Midbrain (tissue), 1 donor: ENCODE measurements at places on chromosomes 7 and 10.

GRCh38 chr7:74012842-74013249 lies 15.1 kb upstream of the ELN start:
- no peak for DNase-seq

DNA sequence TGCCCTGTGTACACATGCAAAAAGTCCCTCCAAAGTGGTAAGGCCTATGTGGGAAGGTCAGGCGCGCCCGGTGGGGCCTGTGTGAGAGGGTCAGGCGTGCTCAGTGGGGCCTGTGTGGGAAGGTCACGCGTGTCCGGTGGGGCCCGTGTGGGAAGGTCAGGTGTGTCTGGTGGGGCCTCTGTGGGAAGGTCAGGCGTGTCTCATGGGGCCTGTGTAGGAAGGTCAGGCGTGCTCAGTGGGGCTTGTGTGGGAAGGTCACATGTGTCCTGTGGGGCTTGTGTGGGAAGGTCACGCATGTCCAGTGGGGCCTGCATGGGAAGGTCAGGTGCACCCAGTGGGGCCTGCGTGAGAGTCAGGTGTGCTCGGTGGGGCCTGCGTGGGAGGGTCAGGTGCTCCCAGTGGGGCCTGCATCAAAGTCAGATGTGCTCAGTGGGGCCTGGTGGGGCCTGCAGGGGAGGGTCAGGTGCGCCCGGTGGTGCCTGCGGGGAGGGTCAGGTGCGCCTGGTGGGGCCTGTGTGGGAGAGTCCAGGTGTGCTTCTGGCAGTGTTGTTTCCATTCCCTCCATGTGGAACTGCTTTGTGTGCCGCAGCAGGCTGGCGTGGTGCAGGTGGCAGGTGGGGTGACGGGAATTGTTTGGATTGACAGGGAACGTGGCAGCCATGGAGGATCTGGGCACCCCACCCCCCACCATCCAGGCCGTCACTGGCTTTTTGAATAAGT lies 15.4 kb downstream of the LRRC27 start:
- no peak for DNase-seq

DNA sequence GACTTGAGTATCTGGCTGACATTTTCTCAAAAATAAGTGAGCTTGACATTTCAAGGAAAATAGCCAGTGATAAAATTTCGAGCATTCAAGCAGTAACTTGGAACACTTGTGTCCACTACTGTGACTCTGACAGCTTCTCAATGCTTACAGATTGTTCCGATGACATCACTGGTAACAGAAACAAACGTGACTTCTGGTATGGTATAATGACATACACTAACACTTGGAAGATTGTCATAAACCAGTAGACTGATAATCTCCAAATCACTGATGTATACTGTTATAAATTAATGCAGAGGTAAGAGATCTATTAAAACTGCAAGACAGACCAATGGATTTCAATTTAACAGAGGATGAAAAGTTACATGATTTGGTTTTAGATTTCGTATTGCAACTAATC lies 6.5 kb downstream of the MINDY3 start:
- no peak for DNase-seq

- DNase-seq: no peak
Observed at GRCh38 chr7:130505753-130506152, 13.9 kb downstream of the MEST start.

DNA sequence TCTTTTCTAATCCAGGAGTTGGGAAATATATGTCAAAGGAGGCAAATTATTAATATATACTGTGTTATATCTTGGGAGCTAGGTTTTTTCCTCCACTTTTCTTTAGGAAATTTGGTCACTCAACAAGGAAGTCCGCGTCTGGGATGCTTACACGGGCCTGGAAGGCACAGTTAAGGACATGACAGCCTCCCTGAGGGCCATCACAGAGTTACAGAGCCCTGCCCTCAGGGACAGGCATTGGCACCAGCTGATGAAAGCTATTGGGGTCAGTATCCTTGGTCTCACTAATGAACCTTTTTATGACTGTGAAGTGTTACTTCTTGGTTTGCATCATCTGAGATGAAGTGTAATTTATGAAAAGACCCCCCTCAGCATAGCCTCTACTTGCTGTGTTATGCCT lies 74.7 kb downstream of the DNAH11 start:
- DNase-seq: no peak

GRCh38 chr10:18222866-18223265 lies 82.6 kb downstream of the CACNB2 start:
- DNase-seq: no peak

DNA sequence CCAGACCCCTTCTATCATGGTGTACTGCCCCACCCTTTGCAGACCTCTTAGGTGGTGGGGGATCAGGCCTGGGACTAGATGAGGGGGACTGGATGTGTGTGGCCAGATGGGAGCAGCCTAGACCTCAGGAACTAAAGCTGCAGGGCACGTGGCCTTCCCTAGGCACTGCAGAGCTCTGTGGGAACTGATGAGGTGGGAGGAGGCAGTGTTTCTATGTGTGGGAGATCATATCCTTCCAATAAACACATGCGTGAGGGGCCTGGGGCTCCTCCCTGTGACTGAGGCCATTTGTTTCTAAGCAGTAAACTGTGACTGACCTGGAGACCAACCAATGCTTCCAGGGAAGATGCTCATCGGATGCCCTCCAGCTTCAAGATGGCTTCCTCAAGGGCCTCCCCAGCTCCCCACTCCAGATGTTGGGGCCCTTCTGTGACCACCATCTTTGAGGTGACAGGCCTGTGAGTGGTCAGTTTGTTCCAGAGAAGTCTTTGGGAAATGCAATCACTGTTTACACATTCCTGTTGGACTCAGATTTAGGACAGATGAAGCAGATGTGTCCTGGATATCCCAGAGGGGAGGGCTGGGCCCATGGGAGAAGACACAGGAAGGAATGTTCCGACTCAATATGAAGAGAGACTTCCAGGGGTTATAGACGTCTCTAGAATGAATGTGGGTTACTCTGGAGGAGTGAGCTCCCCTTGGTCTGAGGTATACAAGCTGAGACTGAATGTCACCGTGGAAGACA lies 23.6 kb upstream of the ZCCHC24 start:
- DNase-seq: no peak

- no peak for DNase-seq
Observed at GRCh38 chr10:48589266-48589665, 15.6 kb downstream of the ARHGAP22 start.

DNA sequence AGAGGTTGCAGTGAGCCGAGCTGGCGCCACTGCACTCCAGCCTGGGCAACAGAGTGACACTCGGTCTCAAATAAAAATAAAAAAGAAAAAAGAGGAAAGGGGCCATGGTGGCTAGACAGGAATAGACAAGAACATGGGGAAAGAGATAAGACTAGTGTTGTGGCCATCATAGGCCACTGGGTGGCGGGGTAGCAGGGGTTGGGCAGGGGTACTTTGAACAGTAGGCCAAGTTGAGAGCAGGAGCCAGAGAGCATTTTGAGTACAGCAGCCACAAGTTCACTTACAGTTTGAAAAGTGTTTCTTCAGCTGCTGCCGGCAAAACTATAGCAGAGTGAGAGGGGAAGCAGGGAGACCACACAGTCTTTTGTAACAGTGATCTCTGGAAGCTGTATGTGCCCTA lies 656.0 kb downstream of the CNTNAP2 start:
- DNase-seq: no peak

- no peak for DNase-seq
Observed at GRCh38 chr7:39948375-39948955, 1.6 kb upstream of the CDK13 start.

- no peak for DNase-seq
Observed at GRCh38 chr7:151683615-151684407, 164.1 kb upstream of the RHEB start.

GRCh38 chr10:74011770-74012169 lies 13.9 kb downstream of the VCL start:
- peak; percentile 50 for DNase-seq

DNA sequence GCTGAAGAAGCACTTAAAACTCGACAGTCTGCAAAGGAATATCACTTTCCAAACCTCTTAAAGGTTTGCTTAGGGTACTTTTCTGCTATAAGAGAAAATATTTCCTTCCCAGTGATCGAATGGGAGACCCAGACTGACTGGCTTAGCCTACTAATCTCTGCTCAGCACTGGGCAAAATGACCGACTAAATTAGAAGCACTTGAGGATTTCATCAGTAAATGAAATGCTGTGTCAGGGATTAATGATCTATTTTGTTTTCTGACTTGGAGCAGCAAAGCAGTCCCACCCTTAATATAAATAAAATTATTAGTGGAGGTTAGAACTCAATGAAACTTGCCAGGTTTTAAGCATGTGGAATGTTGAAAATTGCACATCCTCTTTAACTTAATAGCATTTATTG lies 411.6 kb downstream of the NEBL start:
- DNase-seq: no peak
